ENCODE measurements at places on chromosomes 2 and 18.
A peak's percentile ranks its signal among the peaks of the same experiment; 100 is the strongest.

GRCh38 chr2:115161771-115162493 lies 719.5 kb downstream of the DPP10 start:
- DNase-seq, result no peak

GRCh38 chr18:79805211-79805887 lies 7.6 kb downstream of the KCNG2 start:
- DNase-seq, result no peak

GRCh38 chr2:191155608-191156071 lies 4.8 kb upstream of the STAT4 start:
- peak; percentile 55 for DNase-seq

DNA sequence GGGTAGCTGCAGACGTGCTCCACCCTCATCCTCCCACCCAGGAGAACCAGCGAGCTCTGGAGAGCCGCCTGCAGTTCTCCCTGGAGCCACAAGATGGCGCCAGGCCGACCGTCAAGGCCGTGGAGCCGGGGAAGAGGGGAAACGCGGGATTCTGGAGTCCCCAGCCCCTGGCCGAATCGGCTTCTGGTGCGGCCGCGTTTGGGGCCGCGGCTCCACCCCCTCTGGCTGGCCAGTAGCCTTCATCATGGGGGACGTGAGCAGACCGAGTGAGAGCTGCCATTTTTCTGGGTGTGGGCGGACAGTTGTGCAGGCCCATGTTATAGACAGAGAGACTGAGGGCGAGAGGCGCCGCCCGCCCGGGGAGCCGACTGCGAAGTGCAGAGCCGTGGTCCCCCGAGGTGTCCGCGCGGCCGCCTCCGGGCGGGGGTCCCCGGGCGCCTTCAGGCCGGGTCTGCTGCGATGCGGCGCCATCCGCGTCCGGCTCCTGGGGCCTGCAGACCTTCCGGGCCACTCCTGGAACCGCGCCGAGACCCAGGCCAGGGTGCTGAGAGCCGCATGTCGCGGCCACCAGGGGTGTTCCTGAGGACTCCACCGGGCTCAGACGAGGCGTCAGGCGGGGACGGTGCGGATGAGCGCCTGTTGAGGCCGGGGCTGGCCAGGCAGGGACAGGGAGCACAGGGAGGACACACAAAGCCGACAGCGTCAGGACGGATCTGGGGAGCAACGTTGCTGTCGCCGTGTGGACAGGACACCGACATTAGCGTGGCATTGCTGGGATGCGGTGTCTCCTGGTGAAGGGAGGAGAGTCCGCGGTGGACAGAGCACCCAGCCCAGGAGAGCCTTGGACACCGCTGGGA lies 418.2 kb upstream of the HS6ST1 start:
- DNase-seq, result peak; percentile 66

DNA sequence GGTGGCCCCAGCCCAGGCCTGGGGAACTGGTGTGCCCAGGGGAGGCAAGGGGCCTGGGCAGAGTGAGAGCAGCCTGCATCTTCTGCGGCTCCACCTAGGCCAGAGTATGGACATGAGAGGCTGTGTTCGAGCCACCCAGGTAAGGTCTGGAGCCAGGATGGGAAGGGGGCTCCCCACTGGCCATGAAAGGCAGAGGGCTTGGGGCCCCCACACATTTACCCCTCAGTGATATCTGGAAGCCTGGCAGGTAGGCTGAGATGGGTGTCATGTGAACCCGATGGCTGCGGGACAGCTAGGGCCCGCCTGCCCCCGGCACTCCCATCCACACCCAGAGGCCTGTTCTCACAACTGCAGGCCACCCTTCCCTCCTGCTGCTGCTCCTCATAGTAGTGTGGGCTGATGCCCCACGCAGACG lies 13.2 kb downstream of the ADRA2B start:
- no peak for DNase-seq

GRCh38 chr2:109118321-109118720 lies 10.7 kb upstream of the SH3RF3 start:
- DNase-seq, result no peak

- no peak for DNase-seq
Observed at GRCh38 chr2:236240228-236240990, 23.8 kb downstream of the ASB18 start.

GRCh38 chr2:200383380-200384110 lies 77.1 kb downstream of the SPATS2L start:
- DNase-seq, result peak; percentile 57

GRCh38 chr2:239002954-239003623 lies 155.2 kb downstream of the TWIST2 start:
- DNase-seq, result peak; percentile 62

Measured in MCF 10A (cell line).